ENCODE measurements at places on chromosomes 2 and 18. TPM values are rescaled to one million over a fixed set of nuclear protein-coding genes. Genes with fewer than 3 reads are reported as not detected.

DNA sequence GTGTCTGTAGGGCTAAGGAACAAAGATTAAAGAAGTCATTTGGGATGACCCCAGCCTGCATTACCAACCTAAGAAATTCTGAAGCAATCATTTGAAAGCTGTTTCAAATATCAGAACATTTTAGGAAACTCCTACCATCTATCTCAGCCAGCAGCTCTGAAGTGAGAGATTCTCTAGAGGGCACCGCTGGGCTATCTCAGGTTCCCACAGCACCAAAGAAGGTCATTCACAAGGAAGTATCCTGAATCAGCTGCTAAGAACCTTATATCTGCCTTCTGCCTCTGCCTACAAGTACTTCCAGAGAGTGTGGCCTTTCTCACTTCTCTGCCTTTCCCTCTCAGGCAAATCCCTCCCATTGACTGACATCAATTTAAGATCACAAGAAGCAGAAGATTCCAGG is 13.4 kb upstream of the EVA1A start:
- peak; percentile 55 for DNase-seq

UPP2 gene
- total RNA-seq = not detected

- peak; percentile 94 for DNase-seq
Observed at GRCh38 chr2:64770781-64771334, 117.1 kb upstream of the SERTAD2 start.

GRCh38 chr2:37569986-37570679 is 101.3 kb downstream of the CDC42EP3 start:
- peak; percentile 45 for DNase-seq

DNA sequence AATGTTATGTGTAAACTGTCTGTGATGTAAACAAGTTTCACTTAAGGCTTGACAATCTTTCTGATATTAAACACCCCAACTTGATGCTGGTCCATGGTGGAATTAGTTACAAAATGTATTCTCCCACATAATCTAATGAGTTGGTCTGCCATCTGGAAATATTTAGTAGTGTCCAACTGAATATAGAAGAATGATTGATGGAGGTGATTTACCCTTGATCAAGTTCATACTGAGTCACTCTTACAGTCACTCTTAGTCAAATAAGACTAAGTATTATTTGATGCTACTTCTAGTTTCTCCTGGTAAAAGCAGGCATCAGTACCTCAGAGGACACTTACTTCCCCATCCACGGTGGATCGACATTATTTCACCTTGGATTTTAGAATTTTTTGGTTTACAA is 198.1 kb downstream of the SATB2 start:
- no peak for DNase-seq

MYL12A gene
- total RNA-seq = 944 TPM

GRCh38 chr2:143482316-143482715 is 353.1 kb downstream of the ARHGAP15 start:
- no peak for DNase-seq

DPP4 gene
- 17.5 TPM for total RNA-seq

DNA sequence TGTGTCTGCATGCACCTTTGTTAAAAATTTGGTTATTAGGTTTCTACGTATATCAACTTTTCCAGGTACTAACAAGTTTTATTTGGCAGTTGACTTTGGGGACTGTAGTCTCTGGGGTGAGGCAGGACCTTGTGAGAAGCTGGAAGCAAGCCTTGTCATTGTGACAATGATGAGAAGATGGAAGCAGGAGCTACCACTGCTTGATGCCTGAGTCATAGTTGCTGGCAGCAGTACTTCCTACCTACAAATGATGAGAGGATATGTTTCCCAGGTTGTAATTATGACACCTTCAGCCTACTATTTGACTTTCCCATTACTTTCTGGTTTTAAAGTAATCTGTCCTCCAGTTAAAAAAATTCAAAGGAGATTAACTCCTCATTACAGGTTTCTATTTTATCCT is 516.3 kb downstream of the NRXN1 start:
- DNase-seq = no peak

- no peak for DNase-seq
Observed at GRCh38 chr2:237490009-237490711, 3.1 kb downstream of the MLPH start.

GREB1 gene
- total RNA-seq = 0.39 TPM

DNA sequence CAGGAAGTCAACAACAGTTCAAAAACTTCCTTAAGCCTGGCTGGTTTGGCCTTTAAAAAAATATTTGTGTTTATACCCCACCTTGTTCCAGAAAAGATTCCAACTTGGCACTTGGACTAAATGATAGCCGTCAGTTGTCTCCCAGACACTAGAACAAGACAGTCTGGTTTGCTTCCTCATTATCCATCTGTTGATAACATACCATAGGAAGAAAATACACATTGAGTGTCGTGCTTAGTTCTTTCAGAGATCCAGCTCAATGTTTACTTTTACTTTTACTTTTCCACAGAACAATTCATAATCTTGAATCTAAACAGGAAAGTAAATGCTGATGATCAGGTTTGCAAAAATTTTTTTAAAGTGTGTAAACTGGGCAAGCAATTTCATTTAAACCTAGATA is 2.4 kb upstream of the VPS54 start:
- no peak for DNase-seq

- DNase-seq = no peak
Observed at GRCh38 chr2:62263076-62263715, 67.3 kb downstream of the B3GNT2 start.

DNA sequence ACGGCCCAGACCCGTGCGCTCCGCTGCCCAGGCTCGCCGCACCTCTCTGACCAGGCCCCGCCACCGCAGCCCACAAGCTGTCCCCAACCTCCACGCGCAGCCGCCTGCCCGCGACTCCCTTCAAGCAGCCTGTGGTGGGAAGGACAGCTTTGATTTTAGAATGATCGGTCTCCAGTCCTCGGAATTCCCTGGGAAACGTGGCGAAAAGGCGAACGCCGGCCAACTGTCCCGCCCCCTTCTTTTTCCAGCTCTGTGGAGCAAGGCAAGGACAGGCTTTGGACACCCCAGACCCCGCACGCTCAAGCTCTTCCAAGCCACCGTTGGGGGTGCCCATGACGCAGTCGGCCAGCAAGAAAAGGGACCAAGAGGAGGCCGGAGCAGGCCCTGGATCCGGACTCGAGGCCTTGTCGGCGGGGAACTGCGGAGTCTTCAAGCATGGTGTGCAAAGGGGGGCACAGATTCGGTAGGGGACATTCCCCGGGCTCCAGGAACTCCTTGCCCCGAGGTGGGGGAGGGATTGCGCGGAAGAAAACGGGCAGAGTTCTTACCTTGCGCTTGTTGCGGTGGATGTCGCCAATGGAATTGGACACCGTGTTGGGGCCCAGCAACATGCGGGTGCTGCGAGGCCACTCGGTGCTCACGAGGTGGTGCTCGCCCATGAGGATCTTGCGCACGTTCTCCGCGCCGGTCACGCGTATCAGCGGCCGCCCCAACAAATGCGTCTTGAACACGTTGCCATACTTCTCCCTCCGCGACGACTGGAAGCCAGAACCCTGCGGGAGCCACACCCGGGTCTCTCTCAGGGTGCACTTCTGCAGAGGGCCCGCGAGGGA is 4.0 kb downstream of the CYP26B1 start:
- no peak for DNase-seq

DNA sequence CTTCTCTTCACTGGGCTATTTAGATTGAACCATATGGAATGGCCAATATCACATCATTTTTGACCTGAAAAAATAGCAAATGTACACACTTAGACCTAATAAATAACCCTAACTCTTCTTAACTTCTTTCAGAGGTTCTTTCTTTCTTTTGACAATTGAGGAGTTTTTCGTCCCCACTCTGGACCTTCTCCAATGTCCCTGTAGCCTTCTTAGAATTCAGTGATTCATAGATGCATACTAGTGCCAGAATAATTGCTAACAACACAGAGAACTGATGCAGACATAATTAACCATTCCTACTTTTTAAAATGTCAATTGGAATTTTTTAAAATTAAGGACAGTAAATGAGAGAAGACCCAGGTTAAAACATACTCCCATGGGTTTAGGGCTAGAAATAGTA is 20.0 kb downstream of the DAPL1 start:
- peak; percentile 20 for DNase-seq

EIF4E2 gene
- 79.1 TPM for total RNA-seq

GRCh38 chr2:133976659-133977058 is 277.2 kb upstream of the MGAT5 start:
- DNase-seq = no peak

- DNase-seq = no peak
Observed at GRCh38 chr2:85269959-85270358, 57.8 kb downstream of the TGOLN2 start.

DNA sequence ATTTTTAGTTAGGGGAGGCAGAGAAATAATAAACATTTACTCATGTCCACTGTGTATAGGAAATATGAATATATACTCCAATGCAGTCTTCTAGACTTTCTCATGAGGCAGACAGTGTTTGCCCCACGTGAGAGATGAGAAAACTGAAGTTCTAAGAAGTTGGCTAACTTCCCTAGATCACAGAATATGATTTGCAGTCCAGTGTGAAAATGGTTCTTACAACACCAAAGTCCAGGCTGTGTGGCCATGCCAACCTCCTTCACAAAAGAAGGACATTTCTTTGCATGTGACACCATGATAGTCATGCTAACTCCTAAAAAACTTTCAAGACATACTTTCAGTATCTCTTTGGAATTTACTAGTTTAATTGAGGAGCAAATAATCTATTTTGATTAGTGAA is 143.7 kb downstream of the IRS1 start:
- peak; percentile 65 for DNase-seq

DNA sequence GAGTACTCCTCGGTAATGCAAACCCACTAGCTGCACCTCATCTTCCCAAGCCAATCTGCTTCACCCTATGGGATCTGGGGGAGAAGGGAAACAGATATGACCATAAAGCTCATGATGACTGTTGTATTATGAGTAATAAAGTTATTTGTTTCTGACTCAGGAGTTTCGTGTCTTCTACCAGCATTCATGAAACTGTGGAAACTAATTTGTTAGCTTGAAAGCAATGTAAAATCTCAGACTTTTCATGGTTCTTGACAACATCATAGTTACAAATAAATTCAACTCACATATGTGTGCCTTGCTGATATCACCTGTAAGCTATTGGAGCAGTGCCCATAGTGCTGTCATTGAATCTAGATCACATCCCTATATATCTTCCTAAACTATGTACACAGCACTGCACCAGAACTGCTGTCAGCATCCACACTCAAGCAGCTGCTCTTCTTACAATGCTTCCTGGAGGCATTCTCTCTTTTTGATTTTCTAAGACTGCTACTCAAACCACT is 135.6 kb upstream of the KYNU start:
- no peak for DNase-seq

- peak; percentile 90 for DNase-seq
Observed at GRCh38 chr2:164992818-164993217, 37.5 kb upstream of the SLC38A11 start.

DNA sequence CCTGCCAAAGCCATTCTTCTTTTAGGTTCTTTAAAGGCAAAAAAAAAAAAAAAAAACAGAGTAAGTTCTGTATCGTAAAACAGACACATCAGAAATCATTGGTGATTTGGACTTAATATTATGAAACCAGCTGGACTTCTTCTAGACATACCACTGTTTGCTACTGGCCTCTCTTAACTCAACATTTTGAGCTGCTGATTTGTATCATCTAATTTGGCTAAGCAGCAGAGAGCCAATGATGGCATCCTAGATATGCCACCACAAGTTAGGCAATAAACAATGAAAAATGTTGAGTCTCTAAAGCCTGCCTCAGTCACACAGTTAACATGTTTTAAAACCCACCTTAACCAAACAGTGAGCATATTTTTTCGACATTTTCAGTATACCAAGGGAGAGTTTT is 1034.3 kb upstream of the NXPH2 start:
- no peak for DNase-seq

DNA sequence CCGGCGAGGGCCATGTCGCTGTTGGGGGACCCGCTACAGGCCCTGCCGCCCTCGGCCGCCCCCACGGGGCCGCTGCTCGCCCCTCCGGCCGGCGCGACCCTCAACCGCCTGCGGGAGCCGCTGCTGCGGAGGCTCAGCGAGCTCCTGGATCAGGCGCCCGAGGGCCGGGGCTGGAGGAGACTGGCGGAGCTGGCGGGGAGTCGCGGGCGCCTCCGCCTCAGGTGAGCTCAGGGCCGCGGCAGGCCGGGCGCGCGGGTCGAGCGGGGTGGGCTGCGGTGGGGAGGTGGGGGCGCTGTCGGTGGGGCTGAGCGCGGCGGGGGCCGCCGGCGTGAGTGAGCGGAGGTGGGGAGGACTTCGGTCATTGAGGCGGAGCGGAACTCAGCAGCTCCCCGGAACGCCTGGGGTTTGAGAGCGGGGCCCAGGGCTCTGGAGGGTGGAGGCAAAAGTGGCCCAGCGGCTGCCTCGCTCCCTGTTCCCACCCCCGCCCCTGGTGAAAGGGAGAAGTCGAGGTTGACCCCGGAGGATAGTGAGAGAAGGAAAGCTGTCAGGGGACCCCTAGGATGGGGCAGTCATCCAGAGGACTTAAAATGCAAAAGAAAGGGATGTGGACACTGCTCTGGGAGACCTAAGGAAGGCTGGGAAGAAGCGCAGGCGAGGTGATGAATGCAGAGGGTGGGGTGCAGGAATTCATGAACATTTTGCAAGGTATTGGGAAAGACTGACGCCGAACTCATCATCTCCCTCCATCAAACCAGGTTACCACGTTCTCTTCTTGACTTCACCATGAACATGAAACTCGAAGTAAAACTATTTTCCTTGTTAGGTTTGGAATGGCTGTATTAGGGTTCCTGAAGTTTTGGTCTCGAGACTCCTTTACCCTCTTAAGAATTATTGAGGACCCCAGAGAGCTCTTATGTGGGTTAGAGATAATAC is 633 bp downstream of the MALT1 start:
- DNase-seq = peak; percentile 54

DNA sequence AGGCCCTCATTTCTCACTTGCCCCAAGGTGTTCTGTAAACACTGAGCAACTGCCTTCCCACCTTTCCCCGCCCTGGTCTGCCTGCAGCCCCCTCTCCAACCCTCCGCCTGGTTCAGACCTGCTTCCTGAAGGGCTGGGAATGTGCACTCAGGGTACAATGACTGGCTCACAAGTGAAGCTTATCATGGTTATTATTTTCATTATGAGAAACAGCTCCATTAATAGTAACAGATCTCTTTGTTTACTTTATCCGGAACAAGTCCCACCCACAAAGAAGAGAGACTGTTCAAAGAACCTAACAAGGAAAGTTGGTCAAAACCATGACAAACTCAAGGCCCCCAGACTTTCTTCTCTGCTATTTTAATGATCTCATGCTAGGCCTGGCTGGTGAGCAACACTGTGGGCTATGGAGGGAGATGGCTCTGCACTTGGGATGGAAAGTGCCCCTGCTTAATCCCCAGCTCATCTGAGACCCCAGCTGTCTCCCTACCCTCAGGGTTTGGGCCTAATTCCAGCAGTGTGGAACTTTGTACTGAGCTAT is 36.7 kb downstream of the ARHGAP25 start:
- no peak for DNase-seq

EIF2AK2 gene
- 90.2 TPM for total RNA-seq

DNA sequence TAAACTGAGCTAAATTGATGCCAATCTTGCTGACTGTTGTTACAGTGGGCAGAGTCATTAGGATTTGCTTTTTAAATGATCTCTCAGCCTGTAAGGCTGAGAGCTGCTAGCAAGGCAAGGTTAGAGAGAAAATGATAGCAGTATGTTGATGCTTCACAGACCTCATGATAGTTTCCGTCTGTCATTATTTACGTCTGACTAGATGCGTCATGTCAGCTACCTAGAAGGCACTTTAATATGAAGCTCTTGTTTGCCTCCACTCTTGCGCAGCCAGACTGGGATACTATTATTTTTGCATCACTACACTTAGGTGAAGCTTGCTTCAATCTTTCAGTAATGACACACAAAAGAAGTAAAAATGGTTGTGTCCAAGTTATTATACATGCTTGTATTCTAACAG is 313.8 kb downstream of the LNPK start:
- DNase-seq = no peak

GRCh38 chr2:25204190-25204838 is 35.9 kb upstream of the POMC start:
- DNase-seq = no peak

Data from M059J (cell line).